ENCODE measurements at places on chromosomes 4 and X.

DNA sequence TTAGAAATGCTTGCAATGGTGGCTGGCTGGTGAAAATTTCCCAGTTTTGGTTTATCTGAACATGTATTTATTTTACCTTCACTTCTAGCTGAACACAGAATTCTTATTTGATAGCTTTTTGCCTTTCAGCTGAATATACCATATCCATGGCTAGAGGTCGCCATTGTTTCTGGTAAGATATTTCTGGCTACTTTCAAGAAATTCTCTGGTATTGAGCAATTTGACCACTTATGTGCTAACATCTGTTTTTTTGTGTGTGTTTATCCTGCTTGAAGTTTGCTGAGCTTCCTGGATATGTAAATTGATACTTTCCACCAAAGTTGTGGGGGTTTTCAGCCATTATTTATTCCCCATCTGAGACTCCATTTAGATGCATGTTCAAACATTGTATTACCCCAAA is 75.4 kb downstream of the FBXW7 start:
- DNase-seq = no peak

DNA sequence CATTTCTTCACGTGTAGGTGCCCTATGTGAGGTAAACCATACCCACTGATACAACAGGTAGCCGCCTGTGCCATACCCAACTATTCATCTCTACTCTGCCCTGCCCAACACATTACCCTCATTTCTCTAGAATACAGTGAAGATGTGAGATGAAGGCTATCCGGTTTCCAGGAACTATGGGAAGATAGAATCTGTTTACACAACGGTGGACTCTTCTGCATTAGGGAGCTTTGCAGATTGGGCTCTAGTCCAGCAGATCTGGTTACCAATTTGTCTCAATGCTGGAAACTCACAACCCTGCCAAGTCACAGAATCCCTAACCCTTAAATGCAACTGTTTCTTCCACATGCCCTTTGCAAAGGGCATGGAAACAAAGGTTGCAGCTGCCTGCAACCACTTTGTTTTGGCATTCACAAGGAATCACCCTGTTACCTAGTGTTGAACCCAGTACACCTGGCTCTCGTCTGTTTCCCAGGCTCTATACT is 6.4 kb upstream of the SLAIN2 start:
- DNase-seq = no peak

- DNase-seq = no peak
Measured at GRCh38 chrX:47797084-47797483, 39.6 kb upstream of the ZNF81 start.

DNA sequence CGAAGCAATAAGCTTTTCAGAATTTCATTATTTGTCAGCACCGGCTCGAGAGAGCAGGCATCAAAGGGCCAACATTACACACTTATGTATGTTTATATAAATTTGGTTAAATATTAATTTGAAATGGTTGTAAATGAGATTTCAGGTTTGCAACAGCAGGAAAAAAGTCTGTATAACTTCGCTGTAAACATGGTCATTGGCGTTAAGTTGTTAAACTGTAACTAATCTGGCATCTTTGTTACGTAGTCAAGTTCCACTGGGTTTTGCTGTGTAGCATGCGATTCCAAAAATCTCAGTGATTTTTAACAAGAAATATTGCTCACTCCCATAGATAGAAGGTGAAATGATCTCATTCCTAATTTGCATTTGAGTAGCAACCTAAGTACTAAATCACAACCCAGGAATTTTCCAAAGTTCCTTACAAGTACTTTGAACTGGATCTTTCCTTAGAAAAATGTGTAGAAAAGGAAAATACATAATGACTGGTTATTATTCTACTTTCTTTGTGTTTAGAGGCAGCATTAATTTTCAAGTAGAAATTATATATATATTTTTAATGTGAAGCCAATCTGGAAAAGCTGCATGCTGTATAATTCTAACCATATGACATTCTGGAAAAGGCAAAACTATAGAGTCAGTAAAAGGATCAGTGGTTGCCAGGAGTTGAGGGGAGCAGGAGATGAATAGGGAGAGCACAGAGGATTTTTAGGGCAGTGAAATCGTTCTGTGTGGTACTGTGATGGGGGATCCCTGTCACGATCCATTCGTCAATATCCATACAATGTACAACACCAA is 222.1 kb downstream of the CBR4 start:
- no peak for DNase-seq

DNA sequence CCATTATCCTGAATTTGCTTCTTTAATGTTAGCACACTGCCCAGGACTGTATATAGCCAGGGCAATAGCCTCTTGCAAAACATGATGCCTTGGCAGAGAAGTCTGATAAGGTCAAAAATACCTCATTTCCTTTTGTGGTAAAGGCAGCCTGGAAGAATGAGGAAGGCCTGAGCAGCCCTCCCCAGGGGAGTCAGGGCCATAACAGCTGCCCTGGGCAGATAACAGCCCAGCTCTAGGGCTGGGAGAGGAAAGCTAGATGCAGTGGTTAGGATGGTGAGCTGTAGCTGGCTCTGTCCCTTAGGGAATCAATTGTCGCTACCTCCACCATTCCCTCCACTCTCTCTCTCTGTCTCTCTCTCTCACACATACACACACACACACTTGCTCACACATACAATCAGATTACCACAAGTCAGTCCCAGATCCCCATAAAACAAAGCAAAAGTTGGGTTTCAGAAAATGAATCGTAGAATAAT is 29.2 kb downstream of the EFHC2 start:
- DNase-seq = no peak

- no peak for DNase-seq
Measured at GRCh38 chrX:79195027-79195426, 50.5 kb downstream of the GPR174 start.

DNA sequence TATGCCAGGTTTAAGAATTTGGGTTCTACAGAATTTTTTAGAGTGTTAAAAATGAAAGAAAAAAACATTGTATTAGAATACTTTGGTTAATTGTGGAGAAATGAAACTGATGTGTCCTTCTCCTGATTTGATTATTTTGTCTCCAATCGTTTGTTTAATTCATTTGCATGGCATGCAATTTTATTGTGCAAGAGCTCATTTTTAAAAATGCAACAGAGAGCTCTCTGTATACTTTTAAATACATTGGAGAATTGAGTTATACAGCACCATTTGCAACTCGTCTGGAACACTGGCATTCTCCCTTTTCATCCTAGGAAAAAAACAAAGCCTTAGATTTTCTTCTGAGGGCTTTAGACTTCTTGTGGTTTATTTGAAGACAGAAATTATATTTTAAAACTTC is 689 bp downstream of the EXOC1L start:
- no peak for DNase-seq

GRCh38 chr4:143337600-143338287 is 1.1 kb downstream of the GAB1 start:
- DNase-seq = peak; percentile 79

- no peak for DNase-seq
Measured at GRCh38 chr4:139749835-139750498, 84.3 kb downstream of the MGST2 start.

DNA sequence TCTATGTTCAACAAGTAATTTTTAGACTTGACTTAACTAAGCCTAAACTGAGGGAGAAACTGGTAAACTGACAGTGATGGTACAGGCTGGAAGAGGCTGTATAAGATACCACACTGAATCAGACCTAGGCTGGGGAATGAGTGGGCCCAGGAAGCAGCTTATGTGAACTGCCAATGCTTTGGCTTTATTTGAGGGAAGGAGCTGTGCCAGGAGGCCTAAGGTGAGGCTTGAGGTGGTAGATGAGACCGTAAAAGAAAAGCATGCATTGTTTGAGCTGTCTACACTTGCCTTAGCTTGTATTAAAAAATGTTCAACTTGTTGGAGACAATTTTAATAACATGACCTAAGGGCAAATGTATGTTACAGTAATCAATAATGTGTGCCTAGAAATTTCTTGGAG is 96.2 kb downstream of the RS1 start:
- no peak for DNase-seq

DNA sequence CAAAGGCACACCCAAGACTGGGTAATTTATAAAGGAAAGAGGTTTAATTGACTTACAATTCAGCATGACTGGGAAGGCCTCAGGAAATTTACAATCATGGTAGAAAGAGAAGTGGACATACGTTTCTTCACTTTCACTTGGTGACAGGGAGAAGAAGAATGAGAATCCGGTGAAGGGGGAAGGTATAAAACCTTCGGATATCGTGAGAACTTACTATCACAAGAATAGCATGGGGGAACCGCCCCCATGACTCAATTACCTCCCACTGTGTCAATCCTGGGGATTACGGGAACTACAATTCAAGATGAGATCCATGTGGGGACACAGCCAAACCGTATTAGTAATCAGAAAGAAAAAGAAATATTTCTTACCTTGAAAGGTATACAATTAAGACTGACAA is 782.9 kb upstream of the HS3ST1 start:
- DNase-seq = no peak

DNA sequence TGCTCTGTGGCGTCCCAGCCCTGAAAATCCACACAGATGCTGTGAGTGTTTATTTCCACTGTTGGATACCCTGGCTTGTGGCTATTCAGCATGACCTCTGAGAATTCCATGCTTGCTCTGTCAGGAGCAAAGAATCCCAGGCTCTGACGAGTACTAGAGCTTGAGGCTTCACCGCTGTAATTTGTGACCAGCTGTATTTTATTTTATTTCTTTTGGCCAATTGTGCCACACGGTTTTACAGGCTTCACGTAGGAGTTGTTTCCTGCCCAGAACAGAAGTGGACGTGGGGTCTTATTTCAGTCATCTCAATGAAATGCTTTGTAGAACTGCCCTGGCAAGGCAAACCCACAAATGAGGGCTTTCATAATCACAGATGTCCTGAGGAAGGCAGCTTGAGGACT is 69.4 kb upstream of the CLDN34 start:
- DNase-seq = no peak

- DNase-seq = no peak
Measured at GRCh38 chrX:72299891-72300630, 5.7 kb downstream of the CITED1 start.

DNA sequence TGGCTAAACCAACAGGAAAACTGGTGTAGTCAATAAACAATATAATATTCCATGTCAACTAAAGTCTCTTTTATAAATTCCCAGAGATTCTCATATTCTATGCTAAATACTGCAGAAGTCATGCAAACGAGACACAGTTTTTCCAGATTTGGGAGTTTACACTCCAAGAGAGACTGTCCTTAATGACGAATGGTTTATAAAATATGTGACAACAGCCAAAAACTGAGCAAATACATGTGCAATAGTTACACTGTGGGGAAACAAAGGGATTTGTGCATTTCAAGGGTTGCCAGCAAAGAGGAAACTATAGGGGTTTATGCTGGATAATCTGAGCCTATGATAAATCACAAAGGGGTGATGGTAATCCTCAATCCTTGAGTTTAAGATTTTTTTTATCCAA is 75.7 kb downstream of the GPC4 start:
- no peak for DNase-seq

GRCh38 chrX:76987381-76987780 is 459.8 kb upstream of the FGF16 start:
- no peak for DNase-seq

GRCh38 chr4:23105759-23106370 is 413.1 kb downstream of the GBA3 start:
- no peak for DNase-seq

DNA sequence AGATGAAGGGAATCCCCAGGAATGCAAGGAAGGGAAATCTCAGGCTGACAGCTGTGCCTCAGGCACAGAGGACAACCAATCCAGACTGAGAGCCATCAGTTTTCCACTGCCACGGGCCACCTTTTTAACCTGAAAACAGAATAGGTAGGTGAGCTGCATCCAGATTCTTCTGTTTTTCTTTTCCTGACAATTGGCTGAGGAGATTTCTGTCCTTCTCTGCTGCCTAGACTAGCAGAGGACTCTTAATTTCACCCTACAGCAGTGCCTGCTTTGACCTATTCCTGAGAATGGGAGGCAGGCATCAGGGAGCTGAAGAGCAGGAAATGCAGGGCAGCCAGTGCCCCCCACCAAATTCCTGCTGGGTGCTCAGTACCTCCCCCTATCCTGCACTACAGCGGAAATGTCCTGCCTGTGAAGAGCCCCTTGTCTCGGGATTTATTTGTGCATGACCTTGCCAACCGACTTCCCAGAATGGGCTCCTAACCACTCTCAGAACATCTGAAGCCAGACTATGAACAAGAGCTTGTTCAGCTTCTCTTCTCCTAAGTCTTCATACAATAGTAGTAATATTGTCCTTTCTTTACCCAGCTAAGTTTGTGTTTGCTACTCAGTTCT is 65.1 kb downstream of the CASK start:
- no peak for DNase-seq

GRCh38 chrX:10728806-10729389 is 108.5 kb upstream of the MID1 start:
- DNase-seq = peak; percentile 44

GRCh38 chr4:169407217-169407845 is 136.6 kb upstream of the SH3RF1 start:
- DNase-seq = no peak

GRCh38 chrX:154458116-154458953 is at the start of gene PLXNA3:
Gene PLXNA3 (plus strand): TSS chrX:154458281. CDS start chrX:154460184, 1,903 bp downstream.
- DNase-seq = peak; percentile 44

DNA sequence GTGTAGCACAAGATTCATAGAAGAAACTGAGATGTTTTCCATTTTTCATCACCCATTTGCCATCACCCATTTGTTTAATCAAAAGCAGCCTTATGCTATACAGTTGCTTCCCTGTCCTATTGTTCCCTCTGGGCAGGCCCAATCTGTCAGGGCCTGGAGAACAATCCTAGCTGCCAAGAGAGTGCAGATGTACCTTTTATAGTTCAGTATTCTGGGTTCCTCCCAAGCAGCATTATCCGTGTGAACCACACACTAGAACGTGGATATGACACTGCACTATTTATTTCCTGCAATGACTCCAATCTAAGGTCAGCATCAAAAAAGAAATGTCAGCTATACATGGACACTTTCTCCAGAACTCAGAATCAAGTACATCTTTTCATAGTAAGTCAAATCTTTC is 269.0 kb downstream of the ADGRA3 start:
- DNase-seq = no peak

DNA sequence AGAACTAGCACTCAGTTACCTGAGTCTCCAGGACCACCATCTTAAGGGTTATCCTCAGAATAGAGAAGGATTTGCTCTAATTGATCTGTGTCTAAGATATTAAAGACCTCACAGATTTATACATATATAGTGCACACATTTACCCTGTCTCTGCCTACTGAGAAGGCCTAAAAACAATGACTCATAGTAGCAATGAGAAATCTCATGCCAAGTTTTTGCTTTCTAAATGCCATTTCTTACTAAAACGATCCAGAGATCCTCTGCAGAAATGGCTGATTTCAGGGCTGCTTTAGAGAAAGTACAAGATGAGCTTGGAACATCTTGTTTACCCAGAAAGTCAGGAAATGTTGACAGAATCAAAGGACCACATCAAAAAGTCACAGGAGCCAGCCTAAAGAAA is 79.1 kb upstream of the INPP4B start:
- no peak for DNase-seq

Data from eye (tissue), 1 donor.